ENCODE measurements at places on chromosomes 1 and 21.

- no peak for DNase-seq
Measured at GRCh38 chr1:112882271-112882744, 73.7 kb downstream of the SLC16A1 start.

DNA sequence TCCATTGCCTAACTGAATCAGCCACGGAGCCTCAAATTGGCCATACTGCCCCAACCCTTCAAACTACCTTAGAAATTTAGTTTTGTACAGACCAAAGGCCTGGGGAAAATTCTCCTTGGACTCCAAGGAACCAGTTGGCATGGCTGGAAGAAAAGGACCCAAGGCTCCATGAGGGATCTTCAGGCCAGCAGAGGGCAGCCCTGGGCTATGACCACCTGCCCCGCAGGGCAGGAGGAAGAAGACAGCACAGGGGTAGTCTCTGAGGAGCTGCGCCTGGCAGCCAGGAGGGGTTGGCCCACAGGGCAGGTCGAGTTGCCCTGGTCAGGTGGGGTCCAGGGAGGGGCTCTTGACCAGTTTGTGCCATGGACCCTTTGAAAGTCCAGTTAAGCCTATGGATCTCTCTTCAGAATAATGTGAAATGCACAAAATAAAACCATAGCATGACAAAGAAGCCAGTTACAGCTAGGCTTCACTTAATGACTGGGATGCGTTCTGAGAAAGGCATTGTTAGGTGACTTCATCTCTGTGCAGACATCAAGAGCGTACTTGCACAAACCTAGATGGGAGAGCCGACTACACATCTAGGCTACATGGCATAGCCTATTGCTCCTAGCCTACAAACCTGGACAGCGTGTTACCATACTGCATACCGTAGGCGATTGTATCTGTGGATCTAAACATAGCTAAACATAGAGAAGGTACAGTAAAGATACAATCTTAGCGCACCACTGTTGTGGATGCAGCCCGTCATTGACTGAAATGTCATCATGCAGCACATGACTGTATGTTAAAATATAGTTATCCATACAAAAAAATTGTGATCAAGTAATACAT is 26.1 kb downstream of the CACNA1S start:
- peak; percentile 68 for DNase-seq

DNA sequence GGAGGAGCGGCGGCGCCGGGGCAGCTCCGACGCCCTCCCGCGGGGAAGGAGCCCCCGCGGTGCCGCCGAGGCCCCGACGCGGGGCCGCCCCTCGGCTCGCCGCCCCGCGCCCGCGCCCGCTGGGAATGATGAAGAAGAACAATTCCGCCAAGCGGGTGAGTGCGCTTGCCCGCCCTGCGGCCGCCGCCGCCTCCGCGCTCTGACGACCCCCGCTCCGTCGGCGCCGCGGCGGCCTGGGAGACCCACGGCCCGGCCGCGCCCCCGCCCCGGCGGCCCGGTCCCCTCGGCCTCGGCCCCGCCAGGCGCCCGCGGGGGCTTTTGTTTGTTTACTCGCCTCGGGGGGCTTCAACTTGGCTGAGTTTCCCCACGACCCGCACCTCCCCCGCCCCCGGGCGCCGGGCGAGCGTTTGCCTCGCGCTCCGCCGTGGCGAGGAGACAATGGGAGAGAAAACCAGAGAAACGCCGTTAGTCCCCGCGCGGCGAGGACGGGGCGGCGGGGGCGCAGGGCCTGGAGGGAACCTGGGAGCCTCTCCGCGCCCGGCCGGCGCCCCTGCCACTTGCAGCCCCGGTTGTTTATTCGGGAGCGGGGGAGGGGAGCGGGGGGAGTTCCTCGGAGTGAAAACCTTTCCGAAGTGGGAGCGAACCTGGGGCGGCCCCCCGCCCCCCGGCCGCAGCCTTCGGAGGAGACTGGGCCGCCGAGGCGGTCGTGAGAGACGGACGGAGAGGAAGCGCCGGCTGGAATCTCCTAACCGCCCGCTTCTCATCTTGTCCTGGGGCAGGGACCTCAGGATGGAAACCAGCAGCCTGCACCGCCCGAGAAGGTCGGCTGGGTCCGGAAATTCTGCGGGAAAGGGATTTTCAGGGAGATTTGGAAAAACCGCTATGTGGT is 661 bp downstream of the PLEKHO1 start:
- DNase-seq, result peak; percentile 35

DNA sequence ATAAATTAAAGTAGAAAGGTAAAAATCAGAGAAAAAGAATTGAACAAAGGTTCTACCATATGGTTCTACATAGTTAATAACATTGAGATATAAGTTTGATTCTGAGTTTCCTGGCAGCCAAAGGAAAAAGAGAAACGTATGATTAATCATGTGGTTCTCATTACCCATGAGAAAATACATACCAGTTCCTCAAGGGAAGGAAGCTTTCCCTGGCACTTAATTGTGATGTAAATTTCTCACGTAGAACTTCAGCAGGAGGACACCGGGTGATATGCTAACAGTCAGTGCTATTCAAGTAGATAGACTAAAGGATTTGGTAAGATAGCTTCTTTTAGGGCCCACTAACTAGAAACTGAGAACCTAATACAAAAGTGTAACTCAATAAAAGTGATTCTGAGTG is 218.5 kb downstream of the NFIA start:
- DNase-seq, result no peak
